ENCODE measurements at places on chromosomes 2 and 18.
A peak's percentile ranks its signal among the peaks of the same experiment; 100 is the strongest.

GRCh38 chr2:50309503-50309902, 722.4 kb downstream of the NRXN1 start:
- DNase-seq, result no peak

- no peak for DNase-seq
Observed at GRCh38 chr18:55024564-55024963, 65.3 kb upstream of the CCDC68 start.

GRCh38 chr18:44673256-44673880, 7.3 kb upstream of the SETBP1 start:
- no peak for DNase-seq

DNA sequence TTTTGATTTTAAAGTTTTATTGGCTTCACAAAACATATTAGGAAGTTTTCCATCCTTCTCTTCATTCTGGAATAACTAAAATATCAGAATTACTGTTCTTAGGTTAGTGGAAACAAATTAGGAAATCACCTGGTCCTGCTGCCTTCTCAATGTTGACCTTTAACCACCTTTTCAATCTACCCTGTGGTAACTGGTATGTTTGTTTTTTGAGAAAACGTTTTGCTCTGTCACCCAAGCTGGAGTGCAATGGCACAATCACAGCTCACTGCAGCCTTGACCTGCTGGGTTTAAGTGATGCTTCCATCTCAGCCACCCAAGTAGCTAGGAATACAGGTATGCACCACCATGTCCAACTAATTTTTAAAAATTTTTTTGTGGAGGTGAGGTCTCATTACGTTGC, 28.4 kb downstream of the ACYP2 start:
- no peak for DNase-seq

GRCh38 chr2:132910432-132910831, 240.4 kb upstream of the LYPD1 start:
- DNase-seq, result no peak

DNA sequence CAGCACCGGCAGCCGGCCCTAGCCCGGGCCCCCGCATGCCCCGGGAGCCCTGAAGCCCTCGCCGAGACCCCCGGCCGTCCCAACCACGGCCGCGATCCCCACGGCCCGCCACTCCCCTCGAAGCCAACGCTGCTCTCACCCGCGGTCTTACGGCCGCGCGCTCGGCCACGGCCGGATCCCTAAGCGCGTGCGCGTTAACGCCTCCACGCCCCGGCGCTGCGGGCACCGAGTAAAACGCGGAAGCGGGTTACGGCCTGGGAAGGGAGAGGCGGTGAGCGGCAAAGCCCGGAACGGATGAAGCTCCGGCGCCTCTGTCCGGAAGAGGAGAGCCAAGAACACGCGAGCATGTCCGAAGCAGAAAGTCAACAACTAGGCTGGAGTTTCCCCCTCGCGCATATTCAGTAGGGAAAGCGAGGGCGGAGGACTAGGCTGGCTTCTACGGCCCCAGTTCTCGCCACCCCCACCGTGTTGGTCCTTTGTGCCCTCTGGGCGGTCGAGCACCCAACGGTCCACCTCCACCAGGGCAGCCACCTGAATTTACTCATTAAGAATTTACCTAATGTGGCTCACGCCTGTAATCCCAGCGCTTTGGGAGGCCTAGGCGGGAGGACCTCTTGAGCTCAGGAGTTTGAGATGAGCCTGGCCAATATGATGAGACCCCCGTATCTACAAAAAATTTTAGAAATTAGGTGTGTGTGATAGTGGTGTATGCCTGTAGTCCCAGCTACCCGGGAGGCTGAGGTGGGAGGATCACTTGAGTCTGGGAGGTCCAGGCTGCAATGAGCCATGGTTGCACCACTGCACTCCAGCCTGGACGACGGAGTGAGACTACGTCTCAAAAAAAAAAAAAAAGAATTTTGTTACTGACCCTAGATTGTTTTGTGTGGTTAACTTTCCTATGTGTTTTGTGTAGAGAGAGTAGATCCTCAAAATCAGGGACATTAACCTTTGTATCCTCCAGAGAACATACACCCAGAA, at the start of gene KANSL3:
TSS of gene KANSL3 (minus strand) at position 169 of the 978 bp plus-strand sequence. CDS start 1,177 bp downstream, outside the sequence.
- DNase-seq, result peak; percentile 89

Measured in body of pancreas (tissue), 4 donors.